ENCODE measurements at places on chromosomes 3 and 15. TPM values are rescaled to one million over a fixed set of nuclear protein-coding genes. Genes with fewer than 3 reads are reported as not detected.

Gene SERPINI1
- 1.7 TPM for total RNA-seq

Gene ASB14
- not detected for total RNA-seq

Gene WDR93
- total RNA-seq, result under 0.01 TPM

Gene SLC27A2
- 0.92 TPM for total RNA-seq

Gene PPM1M
- total RNA-seq, result 26.8 TPM

Gene GNAT1
- total RNA-seq, result not detected

Gene ALS2CL
- total RNA-seq, result 1.2 TPM

Gene LDHAL6B
- total RNA-seq, result not detected

Gene SHC4
- 1.8 TPM for total RNA-seq

All from smooth muscle cell of bladder (primary cell).